Fibroblast of the aortic adventitia (primary cell): ENCODE measurements at places on chromosomes 12 and 14. TPM values are rescaled to one million over a fixed set of nuclear protein-coding genes. Genes with fewer than 3 reads are reported as not detected.

DNA sequence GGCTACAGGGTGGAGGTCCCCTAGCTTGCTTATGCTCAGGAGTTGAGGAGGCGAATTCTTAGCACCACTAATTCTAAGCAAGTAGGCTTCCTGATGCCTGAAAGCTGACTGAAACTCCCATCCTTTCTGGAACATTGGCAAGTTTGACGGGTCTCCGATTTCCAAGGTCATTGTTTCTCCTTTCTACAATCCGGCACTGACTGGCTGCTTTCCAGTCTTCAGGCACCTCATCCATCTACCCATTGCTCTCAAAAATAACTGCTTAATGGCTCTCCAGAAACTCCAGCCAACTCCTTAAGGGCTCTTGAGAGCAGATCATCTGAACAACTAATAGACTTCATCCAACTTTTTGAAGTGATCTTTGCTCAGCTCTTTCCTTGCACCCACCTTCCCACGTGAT is 13.3 kb downstream of the REM2 start:
- no peak for DNase-seq

DNA sequence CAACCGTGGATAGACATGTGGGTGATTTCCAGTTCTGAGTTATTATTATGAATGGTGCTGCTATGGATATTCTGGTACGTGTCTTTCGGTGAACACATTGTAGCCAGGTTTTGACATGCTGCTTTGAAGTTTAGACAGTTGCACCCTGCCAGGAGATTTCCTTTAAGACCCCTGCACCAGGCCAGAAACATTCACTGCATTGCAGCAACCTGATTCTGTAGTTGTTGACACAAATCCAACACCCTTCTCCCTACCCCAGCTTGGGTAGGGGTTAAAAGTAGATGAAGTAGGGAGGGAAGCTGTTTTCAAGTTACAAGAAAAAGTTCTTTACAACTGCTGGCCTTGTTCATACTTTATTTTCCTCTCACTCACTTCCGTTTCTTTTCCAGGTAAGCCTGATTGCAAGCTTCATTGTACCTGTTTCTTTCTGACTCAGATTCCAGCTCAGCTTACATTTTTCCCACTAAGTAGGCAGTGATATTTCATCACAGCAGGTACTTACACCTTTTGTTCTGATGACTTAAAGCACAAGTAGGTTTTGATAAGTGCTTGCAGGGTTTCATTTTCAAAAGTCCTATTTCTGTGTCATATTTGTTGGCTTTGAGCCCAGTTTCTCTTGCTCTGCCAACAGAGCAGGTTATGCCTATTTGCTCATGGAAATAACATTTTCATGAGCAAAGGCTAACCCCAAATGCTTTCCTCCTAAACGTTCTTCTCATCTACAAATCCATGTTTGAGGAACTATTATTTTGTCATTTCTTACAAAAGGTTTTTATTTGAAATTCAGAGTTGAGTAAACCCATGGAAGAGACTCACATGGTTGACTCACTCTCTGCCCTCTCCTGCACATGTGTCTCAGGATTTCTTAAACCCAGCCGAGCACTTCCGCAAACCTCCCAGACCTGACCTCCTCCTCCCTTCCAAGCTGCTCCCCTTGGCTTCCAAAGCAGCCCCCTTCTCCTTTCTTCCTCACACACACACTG is 12.1 kb upstream of the LTA4H start:
- DNase-seq = peak; percentile 75

DNA sequence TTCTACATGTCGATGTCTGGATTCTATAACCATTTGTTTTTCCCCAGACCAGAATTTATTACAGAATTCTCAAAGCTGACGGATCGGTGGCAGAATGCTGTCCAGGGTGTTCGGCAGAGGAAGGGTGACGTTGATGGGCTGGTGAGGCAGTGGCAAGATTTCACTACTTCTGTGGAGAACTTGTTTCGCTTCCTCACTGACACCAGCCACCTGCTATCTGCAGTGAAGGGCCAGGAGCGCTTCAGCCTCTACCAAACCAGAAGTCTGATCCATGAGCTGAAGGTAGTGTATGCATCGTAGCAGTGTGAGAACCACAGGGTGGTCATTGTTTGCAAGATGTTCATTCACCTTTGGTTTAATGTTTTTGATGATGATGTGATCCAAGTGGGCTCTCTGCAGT is 124.0 kb downstream of the ESR2 start:
- DNase-seq = no peak

DNA sequence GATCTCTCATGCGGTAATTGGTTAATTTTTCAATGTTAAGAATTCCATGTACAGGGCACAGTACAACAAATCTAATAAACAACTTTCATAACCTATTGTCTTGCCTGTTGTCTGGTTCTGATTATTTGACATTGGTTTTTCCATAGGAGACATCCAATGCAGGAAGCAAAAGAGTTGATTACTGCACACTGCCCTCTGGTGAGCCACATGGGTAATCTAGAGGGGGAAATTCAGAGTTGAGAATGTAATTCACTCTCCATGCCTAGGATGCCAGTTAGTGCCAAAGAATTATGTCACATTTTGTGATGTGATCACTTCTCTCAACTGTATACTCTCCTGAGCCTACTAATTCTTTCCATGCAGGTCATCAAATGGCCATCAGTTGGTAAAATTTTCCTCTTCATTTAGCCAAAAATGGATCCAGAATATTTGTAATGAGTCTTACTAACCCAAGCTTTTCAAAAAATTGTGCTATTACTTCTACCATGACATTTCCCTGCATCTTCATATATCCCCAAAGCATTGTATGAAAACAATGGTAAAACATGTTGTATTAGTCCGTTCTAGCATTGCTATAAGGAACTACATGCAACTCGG is 17.7 kb upstream of the CCDC91 start:
- DNase-seq = peak; percentile 81

- peak; percentile 59 for DNase-seq
Observed at GRCh38 chr14:87059060-87059839, 933.7 kb downstream of the GALC start.

- peak; percentile 69 for DNase-seq
Observed at GRCh38 chr12:57370696-57371095, 60.1 kb downstream of the R3HDM2 start.

GRCh38 chr14:80605536-80605935 is 336.0 kb downstream of the CEP128 start:
- no peak for DNase-seq

DNA sequence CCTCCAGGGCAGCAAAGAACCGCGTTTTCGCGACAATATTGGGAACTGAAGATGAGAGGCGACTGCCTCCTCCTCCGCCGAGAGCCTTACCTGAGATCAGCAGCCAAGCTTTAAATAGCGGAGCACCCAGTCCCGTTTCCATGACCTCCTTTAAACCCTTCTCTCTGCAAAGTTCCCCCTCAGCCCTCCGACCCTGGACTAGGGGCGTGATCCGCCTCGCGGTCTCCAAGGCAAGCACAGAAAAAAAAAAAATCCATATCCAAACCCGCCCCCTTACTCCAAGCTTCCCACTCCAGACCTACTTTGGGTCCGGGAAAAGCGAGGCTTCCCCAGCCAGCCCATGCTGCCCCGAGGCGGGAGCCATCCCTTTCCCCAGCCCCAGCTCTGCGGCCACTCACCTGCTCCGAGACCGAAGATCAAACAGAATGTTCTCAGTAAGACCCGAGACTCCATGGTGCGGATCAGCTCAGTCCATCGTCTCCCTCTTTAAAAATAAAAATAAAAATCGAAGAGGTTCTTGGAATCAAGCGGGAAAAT is 630 bp downstream of the NELL2 start:
- DNase-seq = no peak

- DNase-seq = no peak
Observed at GRCh38 chr12:47068539-47068938, 10.9 kb upstream of the PCED1B start.

DNA sequence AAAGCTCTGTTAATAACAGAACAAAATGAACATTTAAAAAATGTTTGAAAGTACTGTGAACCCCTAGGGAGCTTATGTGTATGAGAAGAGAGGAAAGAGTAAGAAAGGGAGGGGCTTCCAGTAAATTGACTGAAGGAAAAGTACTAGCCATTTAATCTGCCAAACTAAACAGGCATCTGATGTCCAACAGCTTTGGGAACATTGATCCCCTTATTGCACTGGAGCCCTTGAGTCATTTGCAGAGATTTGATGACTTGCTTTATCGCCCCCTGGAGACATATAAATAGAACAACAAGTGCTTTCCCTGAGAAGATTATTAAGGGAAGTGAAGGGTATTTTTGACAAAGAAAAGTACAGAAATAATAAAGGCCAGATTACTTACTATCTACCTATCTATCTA is 319.3 kb upstream of the NOVA1 start:
- DNase-seq = peak; percentile 72

DNA sequence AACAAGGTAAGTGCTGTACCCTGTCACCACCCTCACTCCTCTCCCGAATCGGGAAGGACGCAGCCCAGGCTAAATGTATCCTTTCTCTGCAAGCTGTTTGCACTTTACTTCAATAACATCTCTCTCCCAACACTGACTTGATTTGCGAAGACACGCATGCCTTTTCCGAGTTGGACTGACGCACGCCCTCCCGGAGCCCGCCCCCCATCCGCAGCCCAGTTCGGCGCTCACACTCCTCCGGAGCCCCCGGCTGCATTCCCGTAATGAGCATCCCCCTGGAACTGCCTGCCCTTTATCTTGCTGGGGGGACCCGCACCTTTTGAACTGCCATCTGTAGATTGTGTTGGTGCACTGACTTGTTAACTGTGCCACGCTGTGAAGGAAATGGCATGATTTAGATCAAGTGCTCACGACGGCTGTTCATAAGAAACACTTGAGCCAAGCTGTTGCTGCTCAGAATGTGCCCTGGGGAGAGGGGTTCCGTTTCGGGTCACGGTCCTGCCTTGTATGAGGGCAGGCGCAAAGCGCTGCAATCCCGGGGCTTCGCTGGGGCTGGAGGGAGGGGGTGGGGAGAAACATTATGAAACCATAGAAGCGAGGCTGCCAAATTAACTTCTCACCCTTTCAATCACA is 176.6 kb upstream of the CDKN3 start:
- DNase-seq = no peak

KLRG1 gene
- total RNA-seq = 1.2 TPM in 1 of 2 replicates, not detected in the other

C12orf42 gene
- total RNA-seq = not detected in 2 replicates

OR4E2 gene
- 0.33 TPM in 1 of 2 replicates, not detected in the other for total RNA-seq

SLC5A8 gene
- total RNA-seq = not detected in 2 replicates

CCDC38 gene
- not detected in 2 replicates for total RNA-seq

UNC79 gene
- 0.09 and 0.16 TPM in 2 replicates for total RNA-seq
